ENCODE measurements at places on chromosomes 13 and 19.
A peak's percentile ranks its signal among the peaks of the same experiment; 100 is the strongest.

DNA sequence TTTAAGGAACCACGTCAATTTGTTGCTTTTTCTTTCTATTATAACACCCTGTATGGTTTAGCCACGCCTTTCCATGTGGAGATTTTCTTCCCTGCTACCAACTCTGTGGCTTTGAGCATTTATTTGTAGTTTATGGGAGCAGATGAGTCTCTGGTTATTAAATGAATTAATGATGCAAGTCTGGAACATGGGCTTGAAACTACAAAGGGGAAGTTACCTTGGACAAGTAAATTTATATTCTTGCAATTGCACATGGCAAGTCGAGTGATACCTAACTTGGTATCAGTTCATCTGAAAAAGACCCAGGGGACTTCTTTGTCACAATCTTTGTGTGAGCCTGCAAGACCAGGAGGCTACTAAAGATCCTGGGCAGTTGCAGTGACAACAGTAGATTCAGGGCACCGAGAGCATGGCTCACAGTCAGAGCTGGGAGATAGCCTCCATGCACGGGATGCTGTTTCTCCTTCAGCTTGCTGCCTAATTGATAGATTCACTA, 24.4 kb downstream of the B3GLCT start:
- DNase-seq = no peak

- DNase-seq = no peak
Measured at GRCh38 chr13:113905942-113906341, 42.1 kb upstream of the GAS6 start.

DNA sequence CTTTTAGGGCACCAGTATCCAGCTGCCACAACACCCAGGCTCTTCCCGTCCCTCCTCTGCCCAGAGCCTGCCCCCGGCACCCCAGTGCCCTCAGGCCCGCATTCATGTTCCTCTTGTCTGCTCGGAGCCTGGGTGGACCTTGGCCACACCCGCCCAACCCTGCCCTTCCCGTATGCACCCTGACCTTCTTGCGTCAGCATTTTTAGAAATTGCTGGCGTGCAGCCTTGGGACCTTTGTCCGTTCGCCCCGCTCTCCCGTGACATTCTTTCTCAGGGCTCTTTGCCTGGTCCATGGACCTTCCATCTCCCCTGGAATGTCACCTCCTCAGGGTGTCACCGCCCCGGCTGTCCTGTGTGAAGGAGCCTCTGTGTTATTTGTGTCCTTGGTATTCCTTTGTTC, 7.6 kb downstream of the NUCB1 start:
- no peak for DNase-seq

- no peak for DNase-seq
Measured at GRCh38 chr13:95471960-95472359, 80.6 kb upstream of the CLDN10 start.

- no peak for DNase-seq
Measured at GRCh38 chr13:112448621-112449544, 72.7 kb downstream of the SPACA7 start.

- DNase-seq = no peak
Measured at GRCh38 chr13:97316390-97316789, 94.3 kb downstream of the MBNL2 start.

DNA sequence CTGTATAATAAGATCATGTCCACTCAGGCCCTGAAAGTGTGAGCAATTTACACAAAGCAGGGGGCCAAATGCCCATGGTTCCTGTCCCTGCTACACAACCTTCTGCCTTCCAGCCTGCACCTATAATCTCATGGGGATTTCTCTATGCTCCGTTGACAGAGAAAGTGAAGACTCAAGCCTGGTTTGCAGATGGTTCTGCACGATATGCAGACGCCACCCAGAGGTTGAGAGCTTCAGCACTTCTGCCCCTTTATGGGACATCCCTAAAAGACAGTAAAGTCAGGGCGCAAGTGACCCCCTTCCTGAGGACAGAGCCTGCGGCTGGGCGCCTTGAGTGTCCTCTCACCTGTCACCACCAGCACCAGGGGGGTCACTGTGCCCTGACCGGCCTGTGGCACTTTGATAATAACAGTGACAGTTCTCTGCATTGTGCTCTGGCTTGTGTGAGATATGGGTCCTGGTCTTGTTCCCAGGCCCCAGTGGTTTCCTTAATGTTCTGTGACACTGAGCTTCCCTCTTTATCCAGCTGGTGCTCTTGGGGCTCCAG, 15.1 kb downstream of the LILRA5 start:
- no peak for DNase-seq

- DNase-seq = no peak
Measured at GRCh38 chr19:2627319-2627829, 75.1 kb downstream of the GNG7 start.

GRCh38 chr19:54422136-54422535, 6.9 kb downstream of the TTYH1 start:
- DNase-seq = no peak

DNA sequence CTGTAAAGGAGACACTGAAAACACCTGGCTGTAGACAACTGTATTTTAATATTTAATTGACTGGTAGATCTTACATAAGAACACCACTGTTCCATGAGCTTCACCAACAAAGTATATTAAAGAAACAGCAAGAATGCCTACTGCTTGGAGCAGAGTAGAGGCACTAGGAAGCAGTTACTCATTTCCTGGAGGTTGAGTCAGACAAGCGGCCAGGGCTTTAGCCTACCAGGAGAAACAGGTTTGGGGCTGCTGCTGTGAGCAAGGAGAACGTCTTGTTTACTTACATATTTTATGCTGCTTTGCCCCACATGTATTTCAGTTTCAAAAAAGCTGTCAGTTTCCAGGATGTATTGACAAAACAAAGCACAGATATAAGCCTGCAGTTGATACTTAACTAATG, 33.4 kb downstream of the ALG5 start:
- peak; percentile 23 for DNase-seq

DNA sequence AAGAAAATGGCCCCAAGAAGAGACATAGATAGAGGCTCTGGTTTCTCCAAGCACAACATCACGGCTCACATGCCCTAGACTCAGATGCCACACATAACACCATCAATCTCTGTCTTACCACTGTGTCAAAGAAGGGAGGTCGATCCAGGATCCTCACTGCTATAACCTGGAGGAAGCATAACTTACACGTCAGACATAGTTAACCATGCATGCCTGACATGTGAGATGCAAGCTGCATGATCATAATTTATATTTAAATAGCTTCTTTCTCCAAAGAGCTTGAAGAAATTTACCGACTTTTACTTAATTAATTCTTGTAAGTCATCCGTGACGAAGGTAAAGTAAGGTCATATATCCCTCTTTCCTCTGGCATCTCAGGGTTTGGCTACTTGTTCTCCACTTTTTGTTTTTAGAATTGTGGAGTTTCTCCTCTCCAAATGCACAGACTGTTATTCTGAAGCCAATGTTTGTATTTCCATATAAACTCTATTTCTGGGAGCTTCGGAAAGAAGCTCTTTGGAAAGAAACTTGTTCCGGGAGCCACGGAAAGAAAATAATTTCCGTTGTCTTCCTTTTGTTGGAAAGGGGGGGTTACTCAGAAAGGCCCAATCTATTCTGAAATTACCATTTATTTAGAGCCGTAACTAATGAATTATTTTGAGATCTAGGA, 205.6 kb downstream of the LHFPL6 start:
- DNase-seq = no peak

DNA sequence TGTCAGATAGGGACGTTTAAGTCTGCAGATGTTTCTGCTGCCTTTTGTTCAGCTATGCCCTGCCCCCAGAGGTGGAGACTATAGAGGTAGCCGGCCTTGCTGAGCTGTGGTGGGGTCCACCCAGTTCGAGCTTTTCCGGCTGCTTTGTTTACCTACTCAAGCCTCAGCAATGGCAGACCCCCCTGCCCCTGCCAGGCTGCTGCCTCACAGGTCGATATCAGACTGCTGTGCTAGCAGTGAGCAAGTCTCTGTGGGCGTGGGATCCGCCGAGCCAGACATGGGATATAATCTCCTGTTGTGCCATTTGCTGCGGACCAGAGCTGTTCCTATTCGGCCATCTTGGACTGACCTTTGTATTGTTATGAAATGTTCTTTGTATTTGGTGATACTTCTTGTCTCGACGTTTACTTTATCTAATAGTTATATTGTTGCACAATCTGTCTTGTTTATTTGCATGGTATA, 46.3 kb downstream of the NBEA start:
- no peak for DNase-seq

DNA sequence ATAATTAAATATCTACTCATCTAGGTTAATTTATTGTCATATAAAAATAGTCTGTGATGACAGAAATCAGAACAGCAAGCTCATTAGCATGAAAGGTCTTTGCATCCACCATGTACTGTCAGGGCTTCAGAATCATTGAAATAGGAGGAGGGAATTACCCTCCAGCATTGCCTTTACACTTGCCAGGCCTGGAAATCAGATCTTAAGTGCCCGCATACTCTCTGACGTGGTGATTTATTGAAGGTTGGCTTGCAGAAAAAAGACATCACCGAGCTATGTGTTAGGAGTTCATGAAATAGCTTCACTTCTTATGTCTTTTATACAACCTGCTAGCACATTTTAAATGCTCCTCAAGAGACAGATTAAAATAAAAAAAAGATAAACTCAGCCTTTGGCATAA, 661.7 kb upstream of the SLITRK1 start:
- DNase-seq = peak; percentile 45

DNA sequence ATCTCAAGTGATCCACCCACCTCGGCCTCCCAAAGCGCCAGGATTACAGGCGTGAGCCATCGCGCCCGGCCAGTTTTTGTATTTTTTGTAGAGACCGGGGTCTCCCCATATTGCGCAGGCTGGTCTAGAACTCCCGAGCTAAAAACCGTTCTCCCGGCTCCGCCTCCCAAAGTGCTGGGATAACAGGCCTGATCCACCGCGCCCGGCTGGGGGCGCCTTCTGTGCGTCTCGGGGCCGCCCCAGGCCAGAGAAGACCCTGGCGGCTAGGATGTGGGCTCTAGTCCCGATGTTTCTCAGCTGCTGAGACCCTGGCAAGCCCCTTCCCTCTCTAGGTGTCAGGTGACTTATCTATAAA, 3.6 kb downstream of the ARHGAP45 start:
- no peak for DNase-seq

DNA sequence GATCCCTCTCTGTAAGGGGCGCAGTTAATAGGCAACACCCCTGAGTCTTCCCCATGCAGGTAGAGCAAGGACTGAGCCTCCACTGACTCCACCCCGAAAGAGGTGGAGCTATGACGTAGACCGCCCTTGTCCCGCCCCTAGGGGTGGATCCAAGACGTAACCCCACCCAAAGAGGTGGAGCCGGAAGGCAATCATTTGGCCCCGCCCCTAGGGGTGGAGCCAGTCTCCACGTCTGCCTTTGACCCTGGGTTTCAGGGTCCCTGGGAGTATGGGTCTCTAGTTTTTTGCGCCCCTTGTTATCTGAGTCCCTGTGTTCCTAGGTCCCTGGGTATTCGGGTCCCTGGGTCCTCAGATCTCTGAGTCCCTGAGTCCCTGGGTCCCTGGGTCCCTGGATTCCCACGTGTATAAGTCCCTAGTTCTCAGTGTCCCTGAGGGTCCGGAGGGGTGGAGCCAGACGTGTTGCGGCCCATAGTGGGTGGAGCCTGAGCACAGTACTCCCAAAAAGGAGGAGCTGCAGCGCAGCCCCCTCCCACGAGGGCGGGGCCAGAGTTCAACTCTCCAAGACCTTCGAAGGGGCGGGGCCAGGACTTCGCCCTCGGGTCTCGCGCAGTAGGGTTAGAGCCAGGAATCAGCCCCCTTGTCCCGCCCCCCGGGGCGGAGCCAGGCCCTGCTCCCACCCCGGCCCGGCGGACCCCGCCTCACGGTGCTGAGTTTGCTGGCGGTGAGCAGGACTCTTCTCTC, 5.3 kb downstream of the DENND1C start:
- no peak for DNase-seq

All from NCI-H1417 (cell line).